Stimulated activated CD4-positive, alpha-beta T cell treated with anti-CD3 and anti-CD28 coated beads, Interleukin-1b, Interleukin-23, amount 100 ng/mL, for 24 hours (primary cell): ENCODE measurements at places on chromosomes 1 and 21.

DNA sequence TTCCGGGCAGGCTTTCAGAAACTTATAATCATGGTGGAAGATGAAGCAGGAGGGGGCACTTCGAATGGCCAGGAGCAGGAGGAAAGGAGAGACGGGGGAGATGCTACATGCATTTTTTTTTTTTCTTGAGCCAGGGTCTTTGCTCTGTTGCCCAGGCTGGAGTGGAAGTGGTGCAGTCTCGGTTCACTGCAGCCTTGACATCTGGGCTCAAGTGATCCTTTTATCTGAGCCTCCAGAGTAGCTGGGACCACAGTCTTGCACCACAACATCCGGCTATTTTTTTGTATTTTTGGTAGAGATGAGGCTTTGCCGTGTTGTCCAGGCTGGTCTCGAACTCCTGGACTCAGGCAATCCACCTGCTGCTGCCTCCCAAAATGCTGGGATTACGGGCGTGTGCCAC lies 61.6 kb downstream of the SELENOF start:
- DNase-seq: no peak

GRCh38 chr1:243507672-243508302 lies 251.9 kb downstream of the SDCCAG8 start:
- no peak for DNase-seq

DNA sequence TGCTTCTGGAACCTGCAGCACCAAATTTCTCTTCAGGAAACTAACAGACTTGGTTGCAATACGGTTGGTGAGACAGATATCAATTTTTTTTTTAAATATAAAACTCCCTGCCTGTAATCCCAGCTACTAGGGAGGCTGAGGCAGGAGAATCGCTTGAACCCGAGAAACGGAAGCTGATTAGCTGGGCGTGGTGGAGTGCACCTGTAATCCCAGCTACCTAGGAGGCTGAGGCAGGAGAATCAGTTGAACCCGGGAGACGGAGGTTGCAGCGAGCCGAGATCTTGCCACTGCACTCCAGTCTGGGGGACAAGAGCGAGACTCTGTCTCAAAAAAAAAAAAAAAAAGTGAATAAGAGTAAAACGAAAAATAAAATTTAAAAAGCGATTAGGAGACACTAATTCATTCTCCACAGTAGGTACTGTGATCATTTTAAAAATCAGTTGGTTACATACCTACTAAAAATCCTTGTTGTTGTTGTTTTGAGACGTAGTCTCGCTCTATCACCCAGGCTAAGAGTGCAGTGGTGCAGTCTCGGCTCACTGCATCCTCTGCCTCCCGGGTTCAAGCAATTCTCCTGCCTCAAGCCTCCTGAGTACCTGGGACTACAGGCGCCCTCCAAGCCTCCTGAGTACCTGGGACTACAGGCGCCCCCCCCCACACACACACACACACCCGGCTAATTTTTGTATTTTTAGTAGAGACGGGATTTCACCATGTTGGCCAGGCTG lies 796 bp upstream of the RBM8A start:
- DNase-seq: no peak

DNA sequence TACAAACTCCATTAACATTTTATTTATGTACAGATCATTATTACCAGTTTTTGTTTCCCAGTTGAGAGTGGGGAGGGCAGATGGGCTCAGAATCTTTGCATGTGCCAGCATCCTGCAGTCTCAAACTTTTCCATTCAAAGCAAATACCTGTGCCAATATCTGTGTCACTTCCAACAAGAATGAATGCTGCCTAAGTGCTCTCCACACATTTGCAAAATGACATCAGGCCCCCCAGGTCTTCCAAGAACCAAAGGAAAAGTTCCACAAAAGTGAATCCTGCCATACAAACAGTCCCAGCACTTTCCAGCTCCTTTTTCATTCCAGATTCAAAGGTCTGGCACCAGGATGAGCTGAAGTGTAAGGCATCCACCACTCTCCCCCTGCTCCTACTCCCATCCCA lies 1.7 kb upstream of the TIE1 start:
- no peak for DNase-seq

- no peak for DNase-seq
These were observed 80.2 kb downstream of the LMX1A start for GRCh38 chr1:165276314-165276713.

GRCh38 chr1:23872421-23872820 lies 4.3 kb upstream of the FUCA1 start:
- DNase-seq: no peak

- DNase-seq: no peak
These were observed 15.5 kb upstream of the RIMKLA start for GRCh38 chr1:42365118-42365517.

DNA sequence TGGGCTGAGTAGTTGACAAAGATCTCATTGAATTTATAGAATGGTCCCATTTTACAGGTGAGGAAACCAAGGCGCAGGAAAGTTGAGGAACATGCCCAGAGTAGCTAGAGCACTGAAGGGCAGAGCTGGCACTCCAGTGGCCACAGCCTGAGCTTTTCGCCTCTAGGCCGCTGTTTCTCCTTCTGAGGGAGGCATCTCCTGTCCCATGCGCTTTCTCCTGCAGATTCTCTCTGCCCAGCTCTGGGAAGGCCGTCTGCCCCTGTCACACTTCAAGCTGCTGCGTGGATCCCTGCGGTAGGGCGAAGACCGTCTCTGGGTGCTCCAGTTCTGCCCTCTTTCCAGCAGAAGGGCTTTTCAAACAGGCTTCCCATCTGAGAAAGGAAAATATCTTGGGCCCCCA lies 159.9 kb downstream of the ACTL8 start:
- DNase-seq: no peak

DNA sequence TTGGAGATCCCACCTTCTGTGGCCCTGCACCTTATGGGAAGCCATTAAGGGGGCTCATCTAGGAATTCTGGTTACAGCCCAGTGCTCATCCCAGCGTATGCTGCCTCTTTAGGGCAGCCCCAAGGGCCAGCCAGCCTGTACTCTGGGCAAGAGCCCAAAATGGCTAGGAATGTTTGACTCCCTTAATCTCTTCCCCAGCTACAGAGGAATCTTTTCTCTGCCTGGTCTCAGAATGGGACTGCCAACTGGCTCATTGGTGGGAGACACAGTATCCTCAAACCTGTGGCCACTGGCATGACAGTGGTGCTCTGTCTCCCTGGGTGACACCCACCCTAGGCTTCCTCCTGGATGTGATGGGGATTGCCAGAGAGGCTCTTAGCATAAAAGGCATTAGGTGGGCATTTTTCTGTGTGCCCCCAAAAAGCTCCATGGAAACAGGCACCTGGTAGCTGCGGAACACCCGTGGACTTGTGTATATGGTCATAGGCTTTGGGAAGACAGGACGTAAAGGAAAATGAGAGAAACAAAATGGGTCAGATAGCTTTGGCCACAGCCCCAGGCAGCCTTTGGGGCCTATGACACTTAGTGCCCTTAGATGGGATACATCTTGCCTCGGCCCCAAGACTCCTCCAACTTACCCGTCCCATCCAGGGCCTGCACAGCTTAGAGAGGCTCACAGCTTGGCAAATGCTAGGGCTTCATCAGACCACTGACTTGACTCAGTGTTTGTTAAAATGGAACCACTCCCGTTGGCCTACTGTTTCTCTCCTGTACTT lies 6.9 kb downstream of the TMEM81 start:
- no peak for DNase-seq

DNA sequence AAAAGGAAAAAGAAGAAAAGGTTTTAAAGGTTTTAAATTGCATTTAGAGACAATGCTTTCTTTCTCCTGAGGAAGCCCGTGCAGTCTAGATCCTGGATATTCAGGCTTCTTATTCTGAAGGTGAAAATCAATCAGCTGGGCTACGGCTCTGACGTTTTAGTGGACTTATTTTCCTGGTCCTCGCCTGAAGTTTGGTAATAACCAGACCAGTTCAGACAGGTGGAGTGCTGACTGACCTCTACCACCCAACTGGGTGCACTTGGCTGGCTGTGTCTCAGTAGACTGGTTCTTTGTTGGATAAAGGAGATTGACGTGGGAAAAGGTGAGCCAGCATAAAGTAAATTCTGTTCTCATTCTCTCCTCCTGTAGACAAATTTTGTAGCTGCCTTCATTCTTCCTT lies 7.2 kb upstream of the ATP1A1 start:
- no peak for DNase-seq

DNA sequence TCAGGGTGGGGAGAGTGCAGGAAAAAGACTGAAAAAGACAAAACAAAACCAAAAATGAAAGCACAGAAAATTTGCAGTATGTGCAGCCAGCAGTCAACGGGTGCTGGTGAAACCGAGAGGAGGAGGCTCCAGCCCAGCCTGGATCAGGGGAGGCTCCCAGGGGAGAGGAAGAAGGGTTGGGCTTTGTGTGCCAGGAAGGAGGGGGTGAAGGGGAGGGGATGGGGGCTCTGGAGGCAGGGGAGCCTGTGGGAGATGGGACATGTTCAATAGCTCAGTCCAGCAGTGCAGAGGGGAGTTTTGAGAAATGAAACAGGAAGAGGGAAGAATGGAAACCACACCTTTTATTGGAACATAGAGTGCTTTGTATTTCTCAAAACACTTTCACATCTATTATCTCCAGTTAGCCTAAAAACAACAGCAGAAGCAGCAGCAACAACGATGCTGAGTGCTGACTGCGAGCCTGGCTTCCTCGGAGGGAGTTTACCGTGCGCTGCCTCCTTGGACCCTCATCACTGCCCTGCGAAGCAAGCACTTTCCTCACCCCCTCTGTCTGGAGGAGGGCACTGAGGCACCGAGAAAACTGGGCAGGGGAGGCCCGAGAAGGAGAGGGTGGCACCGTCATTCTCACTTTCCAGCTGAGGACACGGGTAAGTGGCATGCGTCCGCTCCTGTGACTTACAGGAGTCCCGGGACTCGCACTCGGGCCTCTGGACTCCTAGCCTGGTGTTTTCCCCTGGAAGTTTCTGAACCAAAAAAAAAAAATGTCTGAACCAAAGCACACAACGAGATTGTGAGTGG lies 62.9 kb downstream of the MDM4 start:
- DNase-seq: no peak

- no peak for DNase-seq
These were observed 15.7 kb downstream of the S100A16 start for GRCh38 chr1:153597206-153597605.

- DNase-seq: no peak
These were observed 14.9 kb upstream of the TTC39A start for GRCh38 chr1:51345300-51345687.

- no peak for DNase-seq
These were observed 119.4 kb downstream of the PRDM16 start for GRCh38 chr1:3188150-3188971.

GRCh38 chr1:77283701-77284425 lies 2.0 kb downstream of the AK5 start:
- DNase-seq: no peak

GRCh38 chr1:202697038-202697437 lies 13.2 kb downstream of the SYT2 start:
- DNase-seq: no peak

DNA sequence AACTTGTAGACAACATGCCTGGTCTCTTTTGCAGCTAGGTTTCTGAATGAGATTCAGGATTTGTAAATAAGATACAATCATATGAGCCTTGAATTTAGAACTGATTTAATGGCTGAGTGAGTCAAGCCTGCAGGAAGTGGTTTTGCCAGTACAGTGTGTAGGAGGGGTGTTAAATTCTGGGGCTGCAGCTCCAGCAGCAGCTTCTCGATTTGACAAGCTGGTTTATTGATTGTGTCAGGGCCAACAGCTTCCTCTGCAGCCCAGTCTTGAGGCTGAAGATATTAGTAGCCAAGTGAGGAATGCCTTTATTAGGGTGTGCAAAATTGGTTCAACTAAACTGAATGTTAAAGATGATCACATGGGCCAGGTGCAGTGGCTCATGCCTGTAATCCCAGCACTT lies 11.5 kb upstream of the PLA2G5 start:
- DNase-seq: peak; percentile 8
